ENCODE measurements at places on chromosomes 2 and 18. TPM values are rescaled to one million over a fixed set of nuclear protein-coding genes. Genes with fewer than 3 reads are reported as not detected.

Gene M1AP
- not detected for total RNA-seq

Gene MRO
- 6.5 TPM for total RNA-seq

Gene MPP4
- total RNA-seq, result 4.0 TPM

Gene TMEM198
- total RNA-seq, result 1.1 TPM

Gene TRIP12
- 151 TPM for total RNA-seq

Gene NOTO
- total RNA-seq, result not detected

Gene DUSP2
- 1.4 TPM for total RNA-seq

Gene SLC38A11
- total RNA-seq, result not detected

Gene FAM136A
- total RNA-seq, result 35.5 TPM

Gene MAB21L4
- not detected for total RNA-seq

Gene REG3A
- total RNA-seq, result not detected

Gene ZNF397
- 20.5 TPM for total RNA-seq

Gene MYCN
- not detected for total RNA-seq

Gene AGXT
- total RNA-seq, result not detected

Gene NFATC1
- total RNA-seq, result 3.0 TPM

Gene ZSWIM2
- not detected for total RNA-seq
